NCI-H510A treated with DMSO at 0.1 percent for 48 hours (cell line): ENCODE measurements at places on chromosomes 12 and 14.
A peak's percentile ranks its signal among the peaks of the same experiment; 100 is the strongest.

DNA sequence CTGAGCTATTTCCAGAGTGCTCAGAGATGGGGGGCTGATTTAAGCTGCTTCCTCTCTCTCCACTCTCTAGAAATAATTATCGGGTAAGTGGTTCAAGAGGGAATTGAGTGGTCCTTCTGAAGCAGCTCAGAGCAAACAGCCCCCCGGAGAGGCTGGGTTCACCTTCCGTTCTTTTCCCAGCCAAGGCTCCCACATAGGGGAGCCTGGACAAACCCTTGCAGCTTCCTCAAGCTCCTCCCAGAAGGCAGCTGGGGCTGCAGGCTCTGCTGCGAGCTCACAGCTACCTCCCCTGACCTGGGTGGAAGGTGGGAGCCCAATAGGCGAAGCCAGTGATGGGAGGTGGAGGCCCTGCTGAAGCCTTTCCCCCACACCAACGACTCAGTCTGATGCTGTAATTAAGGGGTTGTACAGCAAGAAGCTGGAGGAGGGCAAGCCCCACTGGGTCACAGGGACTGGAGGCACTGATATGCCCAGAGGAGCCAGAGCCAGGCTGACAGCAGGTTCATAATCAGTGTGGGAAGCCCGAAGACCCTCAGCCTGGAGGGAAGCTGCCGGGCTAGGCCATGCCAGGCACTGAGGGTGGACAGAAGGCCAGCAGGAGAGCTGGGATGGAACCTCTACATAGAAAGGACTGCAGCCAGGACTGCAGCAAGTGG lies 52.4 kb downstream of the ARL6IP4 start:
- peak; percentile 23 for DNase-seq

- DNase-seq = no peak
These were observed 109.1 kb downstream of the DAD1 start for GRCh38 chr14:22479776-22480464.

DNA sequence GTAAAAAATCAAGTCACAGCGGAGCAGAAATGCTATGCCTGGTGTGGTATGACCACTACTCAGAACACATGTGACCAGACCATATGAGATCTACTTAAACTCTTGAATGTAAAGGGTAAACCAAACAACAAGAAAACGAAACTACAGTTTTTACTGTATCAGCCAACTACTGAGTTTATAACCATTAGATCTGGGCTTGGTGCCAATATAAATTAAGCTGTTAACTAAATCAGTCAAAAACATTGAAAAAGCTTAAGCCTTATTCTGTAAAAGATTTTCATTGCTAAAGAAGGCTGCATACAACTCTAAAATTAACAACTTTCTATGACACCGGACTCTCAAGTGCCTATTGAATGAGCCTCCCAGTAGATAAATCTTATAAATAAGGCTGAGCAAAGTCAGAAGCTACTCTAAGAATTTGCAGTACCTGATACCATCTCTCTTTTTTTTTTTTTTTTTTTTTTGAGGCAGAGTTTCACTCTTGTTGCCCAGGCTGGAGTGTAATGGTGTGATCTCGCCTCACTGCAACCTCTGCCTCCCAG lies 35.4 kb downstream of the SPTLC2 start:
- no peak for DNase-seq

DNA sequence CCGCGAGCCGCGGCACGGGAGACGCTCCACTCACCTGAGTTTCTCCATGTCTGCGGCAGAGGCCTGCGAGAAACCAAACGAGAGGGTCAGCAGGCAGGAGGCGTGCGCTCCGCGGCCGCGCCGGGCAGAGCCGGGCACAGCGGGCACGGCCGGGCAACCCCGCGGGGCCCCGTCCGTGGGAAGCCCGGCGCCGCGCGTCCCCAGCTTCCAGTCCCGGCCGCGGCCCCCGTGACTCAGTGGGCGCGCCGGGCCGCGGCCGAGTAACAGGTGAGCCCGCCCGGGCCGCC lies 19.4 kb downstream of the BEGAIN start:
- DNase-seq = no peak

GRCh38 chr12:53752192-53752601 lies 418 bp upstream of the CISTR start:
- no peak for DNase-seq

DNA sequence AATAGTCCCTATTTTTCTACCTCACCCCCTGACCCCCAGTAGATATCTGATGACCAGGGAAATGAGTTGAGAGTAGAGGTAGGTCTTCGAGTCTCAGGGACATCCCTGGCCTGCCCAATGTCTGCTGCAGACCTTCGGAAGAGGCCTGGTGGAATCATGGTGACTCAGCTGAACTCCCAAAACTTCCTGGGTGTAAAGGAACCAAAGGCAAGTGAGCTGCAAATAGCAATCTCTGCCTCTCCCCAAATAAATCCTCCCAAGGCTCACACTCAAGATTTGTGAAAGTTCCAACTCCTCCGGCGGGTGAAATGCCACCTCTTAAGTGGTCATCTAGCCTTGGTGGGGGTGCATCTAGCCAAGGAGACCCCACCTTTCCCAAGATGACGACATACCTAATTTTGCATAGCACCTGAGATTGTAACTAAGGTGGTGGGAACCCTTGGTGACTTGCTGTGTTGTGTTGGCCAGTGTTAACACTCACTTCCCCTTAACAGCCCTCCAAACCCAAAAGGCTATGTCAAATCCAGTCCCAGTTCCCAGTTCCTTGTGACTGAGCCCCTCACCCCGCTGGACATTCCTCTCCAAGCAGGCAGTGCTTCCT lies 6.3 kb downstream of the ZFP36L1 start:
- DNase-seq = no peak
